Muscle of leg (tissue), 16 donors: ENCODE measurements at places on chromosomes 11 and 22. TPM values are rescaled to one million over a fixed set of nuclear protein-coding genes. Genes with fewer than 3 reads are reported as not detected.
A peak's percentile ranks its signal among the peaks of the same experiment; 100 is the strongest.

DNA sequence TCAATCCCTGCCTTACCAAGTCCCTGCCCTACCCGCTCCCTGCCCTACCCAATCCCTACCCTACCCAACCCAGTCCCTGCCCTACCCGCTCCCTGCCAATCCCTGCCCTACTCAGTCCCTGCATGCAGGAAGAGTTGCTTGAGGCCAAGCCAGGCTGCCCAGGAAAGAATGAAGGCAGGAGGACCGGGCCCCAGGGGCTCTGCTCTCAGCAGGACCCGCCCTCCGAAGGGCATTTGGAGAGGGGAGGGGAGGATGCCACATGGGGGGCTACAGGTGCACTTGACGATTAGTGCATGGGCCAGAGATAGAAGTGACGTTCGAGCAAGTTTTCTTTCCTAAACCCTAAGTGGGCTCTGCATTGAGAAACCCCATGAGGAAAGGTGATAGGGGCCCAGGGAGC is 581.2 kb downstream of the TBC1D22A start:
- H3K27ac ChIP-seq, result no peak overlapping the region
- H3K27me3 ChIP-seq, result peaks cover 10% of the 10 kb centered on the region
- H3K4me1 ChIP-seq, result no peaks in the 10 kb centered on the region
- no peaks in the 10 kb centered on the region for H3K36me3 ChIP-seq
- H3K4me3 ChIP-seq, result no peak overlapping the region
- no peak for DNase-seq

DNA sequence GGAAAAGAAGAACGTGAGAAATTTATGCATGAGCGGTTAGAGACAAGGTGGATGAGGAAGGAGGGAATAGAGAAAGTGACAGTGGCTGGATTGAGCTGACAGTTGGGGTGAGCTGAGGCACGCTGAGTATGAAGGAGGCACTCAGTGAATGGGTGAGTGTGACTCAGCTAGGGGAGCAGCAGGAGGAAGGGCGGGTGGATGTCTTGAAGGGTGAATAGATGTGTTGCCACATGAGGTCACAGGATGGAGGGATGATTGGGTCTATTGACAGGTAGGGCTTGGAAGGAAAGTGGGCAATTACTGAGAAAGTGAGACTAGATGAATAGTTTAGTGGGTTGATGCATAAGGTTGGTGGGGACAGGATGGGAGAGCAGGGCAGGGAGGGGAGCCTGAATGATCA is 8.0 kb downstream of the IFITM10 start:
- H3K27me3 ChIP-seq, result peaks cover 40% of the 10 kb centered on the region
- no peak overlapping the region for H3K27ac ChIP-seq
- no peaks in the 10 kb centered on the region for H3K36me3 ChIP-seq
- H3K4me3 ChIP-seq, result no peak overlapping the region
- no peak for DNase-seq

DNA sequence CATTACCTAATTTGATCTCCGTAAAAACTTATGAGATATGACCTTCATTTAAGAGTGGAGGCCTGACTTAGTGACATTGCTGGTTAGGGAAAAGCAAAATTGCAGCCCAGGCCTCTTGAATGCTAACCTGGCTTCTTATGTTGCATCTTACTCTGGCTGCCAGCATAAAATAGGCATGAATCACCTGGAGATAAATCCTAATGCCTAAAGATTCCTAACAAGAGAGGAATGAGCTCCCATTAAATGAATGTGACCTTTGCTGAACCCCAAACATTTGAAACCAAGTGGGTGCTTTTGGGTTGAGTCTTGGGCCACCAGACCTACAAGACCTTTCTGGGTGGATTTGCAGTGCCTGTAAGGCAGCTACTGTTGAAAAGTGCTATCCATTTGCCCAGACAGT is 1145.6 kb upstream of the TENM4 start:
- no peaks in the 10 kb centered on the region for H3K36me3 ChIP-seq
- no peaks in the 10 kb centered on the region for H3K27me3 ChIP-seq
- no peak overlapping the region for H3K27ac ChIP-seq
- no peaks in the 10 kb centered on the region for H3K4me1 ChIP-seq

- no peaks in the 10 kb centered on the region for H3K36me3 ChIP-seq
- H3K27me3 ChIP-seq, result no peaks in the 10 kb centered on the region
Measured at GRCh38 chr11:106482917-106483785, 405.7 kb downstream of the AASDHPPT start.

DNA sequence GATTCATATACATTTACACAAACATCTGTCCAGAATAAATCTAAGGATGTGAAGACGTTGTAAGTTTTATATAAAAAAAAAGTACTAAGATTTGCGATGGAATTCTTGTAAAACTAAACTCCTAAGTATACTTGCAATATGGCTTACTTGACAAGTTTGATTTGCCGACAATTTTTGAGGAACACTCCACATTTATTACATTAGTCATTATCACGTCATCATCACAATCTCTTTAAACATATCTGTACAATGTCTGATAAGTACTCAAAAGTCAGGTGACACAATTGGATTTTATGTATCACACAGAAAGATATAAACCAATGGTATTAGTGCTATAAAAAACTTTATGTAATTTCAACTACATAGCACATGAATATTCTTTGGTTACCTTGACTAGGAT is 30.4 kb downstream of the IMMP1L start:
- H3K4me3 ChIP-seq, result no peak overlapping the region
- no peaks in the 10 kb centered on the region for H3K4me1 ChIP-seq

DNA sequence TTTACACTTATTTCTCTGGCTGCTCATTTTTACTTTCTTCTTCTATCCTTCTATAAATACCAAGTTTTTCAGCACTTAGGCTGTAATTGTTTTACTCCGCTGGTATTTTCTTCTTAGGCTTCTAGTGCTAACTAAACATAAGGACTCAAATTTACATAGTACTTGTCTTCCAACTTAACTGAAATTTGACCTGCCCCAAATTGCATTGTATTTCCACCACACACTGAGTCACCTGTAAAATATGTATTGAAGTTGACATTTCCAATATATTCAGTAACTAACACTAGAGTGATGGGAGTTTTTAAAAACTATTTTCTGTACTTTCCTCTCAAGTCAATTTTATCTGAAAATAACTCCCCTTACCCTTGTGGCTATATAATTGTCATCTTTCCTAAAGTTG is 1794.1 kb upstream of the RAG2 start:
- H3K27ac ChIP-seq, result no peak overlapping the region
- no peaks in the 10 kb centered on the region for H3K4me1 ChIP-seq
- H3K27me3 ChIP-seq, result no peaks in the 10 kb centered on the region
- no peak for DNase-seq
- no peak overlapping the region for H3K4me3 ChIP-seq

- H3K36me3 ChIP-seq, result no peaks in the 10 kb centered on the region
- DNase-seq, result no peak
- no peak overlapping the region for H3K4me3 ChIP-seq
- no peaks in the 10 kb centered on the region for H3K4me1 ChIP-seq
- no peak overlapping the region for H3K27ac ChIP-seq
- peaks cover 13% of the 10 kb centered on the region for H3K27me3 ChIP-seq
Measured at GRCh38 chr11:120657306-120658070, 145.9 kb downstream of the GRIK4 start.

- H3K4me1 ChIP-seq, result peaks cover 19% of the 10 kb centered on the region
- peak; percentile 43 for DNase-seq
Measured at GRCh38 chr11:63489879-63490278, 1.1 kb downstream of the PLAAT5 start.

DNA sequence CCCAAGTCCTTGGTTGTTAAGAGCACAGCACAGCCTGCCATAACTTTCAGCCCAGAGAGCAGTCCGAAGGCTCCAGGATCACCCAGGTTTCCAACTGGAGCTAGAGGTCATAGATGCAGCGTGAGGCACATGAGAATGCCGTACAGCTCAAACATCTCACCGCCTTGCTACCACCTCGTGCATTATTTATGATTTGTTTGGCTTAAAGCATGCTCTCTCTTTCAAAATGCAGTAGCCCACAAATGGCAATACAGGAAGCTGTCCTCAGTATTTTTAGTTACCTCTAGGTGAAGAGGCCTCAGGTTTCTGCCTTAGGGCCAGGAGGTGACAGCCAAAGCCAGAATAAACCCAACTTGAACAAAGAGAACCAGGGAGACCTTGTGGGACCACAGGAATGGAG is 14.4 kb downstream of the SCN3B start:
- no peak overlapping the region for H3K4me3 ChIP-seq
- no peak for DNase-seq
- no peaks in the 10 kb centered on the region for H3K27me3 ChIP-seq
- H3K4me1 ChIP-seq, result no peaks in the 10 kb centered on the region
- peaks cover 8% of the 10 kb centered on the region for H3K36me3 ChIP-seq

- H3K4me3 ChIP-seq, result no peak overlapping the region
- H3K27ac ChIP-seq, result peak overlapping the region; percentile 52
- DNase-seq, result peak; percentile 78
- H3K4me1 ChIP-seq, result peaks cover 5% of the 10 kb centered on the region
Measured at GRCh38 chr11:86784241-86784681, 16.1 kb upstream of the PRSS23 start.

- peaks cover 14% of the 10 kb centered on the region for H3K4me1 ChIP-seq
- peak; percentile 58 for DNase-seq
- H3K27ac ChIP-seq, result no peak overlapping the region
- H3K36me3 ChIP-seq, result no peaks in the 10 kb centered on the region
Measured at GRCh38 chr11:109606256-109606655, 184.3 kb downstream of the C11orf87 start.

- peaks cover 5% of the 10 kb centered on the region for H3K27me3 ChIP-seq
- H3K36me3 ChIP-seq, result no peaks in the 10 kb centered on the region
- no peak overlapping the region for H3K4me3 ChIP-seq
Measured at GRCh38 chr11:34223021-34223813, 117.8 kb downstream of the NAT10 start.

DNA sequence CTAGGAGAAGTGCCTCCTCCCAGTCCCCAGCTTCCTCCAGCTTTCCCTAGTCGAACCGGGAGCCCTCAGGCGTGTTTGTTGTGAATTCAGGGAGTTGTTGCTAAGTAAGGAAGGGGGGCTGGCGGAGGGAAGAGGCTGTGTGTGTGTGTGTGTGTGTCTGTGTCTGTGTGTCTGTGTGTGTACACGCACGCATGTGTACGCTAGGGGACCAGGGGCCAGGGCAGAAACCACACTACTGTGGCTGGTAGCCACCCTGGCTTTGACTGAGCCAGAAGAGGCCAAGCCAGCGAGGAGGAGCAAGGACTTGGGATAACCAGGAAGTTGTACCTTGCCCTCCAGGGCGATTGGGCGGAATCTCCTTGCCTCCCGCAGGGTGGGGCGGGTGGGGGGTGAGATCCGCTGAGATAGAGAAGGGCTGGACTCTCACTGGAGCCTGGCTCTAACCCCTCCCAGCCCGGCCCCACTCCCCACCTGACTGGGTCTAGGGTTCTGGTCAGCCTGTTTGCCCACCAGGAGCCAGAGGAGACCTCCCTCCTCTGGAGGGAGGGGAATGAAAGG is 7.5 kb downstream of the BCL9L start:
- H3K36me3 ChIP-seq, result peaks cover 18% of the 10 kb centered on the region
- peak; percentile 94 for DNase-seq
- peak overlapping the region; percentile 89 for H3K27ac ChIP-seq

DNA sequence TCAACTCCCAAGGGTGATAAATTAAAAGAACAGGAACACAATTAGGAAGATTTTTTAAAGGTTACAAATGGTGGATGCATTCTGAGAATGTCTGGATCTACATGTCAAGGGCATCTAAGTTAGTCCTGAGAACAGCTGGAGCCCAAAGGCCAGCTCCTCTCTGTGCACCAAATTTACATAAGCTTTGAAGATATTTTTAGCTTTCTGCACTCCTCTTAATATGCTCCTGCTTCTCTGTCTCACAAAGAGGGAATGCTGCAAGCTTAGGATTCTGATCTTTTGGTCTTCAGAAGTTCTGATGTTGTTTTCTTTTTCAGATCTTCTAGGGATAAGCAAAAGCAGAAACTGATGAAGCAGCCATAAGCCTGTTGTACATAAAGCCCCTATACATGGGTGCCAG is 309.8 kb upstream of the NCAM1 start:
- no peaks in the 10 kb centered on the region for H3K27me3 ChIP-seq
- H3K4me1 ChIP-seq, result peaks cover 40% of the 10 kb centered on the region
- H3K27ac ChIP-seq, result no peak overlapping the region
- DNase-seq, result no peak

Gene C11orf21
- 2.3 TPM for total RNA-seq

Gene MUC5AC
- total RNA-seq, result not detected

Gene P2RY2
- total RNA-seq, result 0.84 TPM

Gene FXYD2
- 3.3 TPM for total RNA-seq

Gene ARHGAP42
- total RNA-seq, result 26.6 TPM

Gene CELSR1
- 1.8 TPM for total RNA-seq

Gene ANO5
- total RNA-seq, result 14.3 TPM
